Fibroblast of the aortic adventitia (primary cell): ENCODE measurements at places on chromosomes 7 and 10. TPM values are rescaled to one million over a fixed set of nuclear protein-coding genes. Genes with fewer than 3 reads are reported as not detected.

- DNase-seq: no peak
Observed at GRCh38 chr10:110278562-110279406, 25.9 kb downstream of the SMNDC1 start.

- peak; percentile 29 for DNase-seq
Observed at GRCh38 chr7:47583739-47584535, 2.0 kb upstream of the TNS3 start.

DNA sequence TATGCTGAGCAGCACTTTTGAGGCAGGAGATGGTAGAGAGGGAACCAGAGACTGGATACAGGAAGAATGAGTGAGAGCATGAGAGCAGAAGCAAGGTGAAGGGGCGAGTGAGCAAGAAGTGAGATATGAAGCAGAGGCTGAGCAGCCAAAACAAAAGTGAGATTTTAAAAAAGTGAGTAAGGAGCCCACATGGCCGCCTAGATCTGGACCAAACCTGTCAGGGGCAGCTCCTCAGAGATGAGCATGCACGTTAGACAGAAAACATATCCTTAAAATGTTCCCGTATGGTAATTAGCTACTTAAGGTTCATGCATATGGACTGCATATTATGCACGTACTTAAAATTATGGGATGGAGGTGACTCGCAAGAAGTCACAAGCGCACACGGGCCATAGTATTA lies 22.5 kb downstream of the TMEM176A start:
- DNase-seq: no peak

DNA sequence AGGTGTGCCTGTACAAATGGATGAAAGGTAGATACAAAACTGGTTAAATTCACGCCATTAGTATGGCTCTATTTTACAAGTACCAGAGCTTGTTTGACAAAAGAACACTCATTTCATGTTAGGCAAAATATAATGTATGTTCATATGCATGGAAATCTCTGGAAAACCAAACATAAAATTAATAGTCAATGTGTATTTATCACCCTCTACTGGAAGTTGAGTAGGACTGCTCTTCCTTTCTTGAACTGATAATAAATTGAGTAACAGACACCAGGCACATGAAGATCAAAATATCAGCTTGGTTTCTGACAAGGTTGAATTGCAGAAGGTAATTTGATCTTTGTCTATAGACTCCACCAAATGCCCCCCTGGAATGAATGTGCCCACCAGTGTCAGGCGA lies 19.8 kb upstream of the AKR1B1 start:
- DNase-seq: peak; percentile 22

- DNase-seq: no peak
Observed at GRCh38 chr10:96720422-96721206, at the start of gene PIK3AP1. TSS of gene PIK3AP1 (minus strand) at chr10:96720514. CDS start at chr10:96720394, 120 bp downstream.

- DNase-seq: peak; percentile 30
Observed at GRCh38 chr7:35694161-35694783, 663 bp downstream of the HERPUD2 start.

- peak; percentile 77 for DNase-seq
Observed at GRCh38 chr10:50991456-50992355, 82.6 kb upstream of the PRKG1 start.

- no peak for DNase-seq
Observed at GRCh38 chr10:16195178-16195769, 241.5 kb upstream of the PTER start.

DNA sequence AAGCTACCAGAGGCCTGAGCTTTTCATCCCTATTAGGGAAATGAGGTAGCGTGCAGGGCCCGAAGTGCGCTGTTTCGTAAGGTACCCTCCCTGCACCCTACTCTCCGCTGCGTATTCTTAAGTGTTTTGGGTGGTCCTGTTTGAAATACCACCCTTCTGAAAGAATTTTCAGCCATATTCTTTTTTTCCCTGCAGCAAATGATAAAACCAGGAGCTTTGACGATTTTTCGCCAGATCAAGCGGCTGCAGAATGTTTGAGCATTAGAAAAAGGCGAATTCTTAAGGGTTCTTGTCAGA lies 1.2 kb downstream of the RSBN1L start:
- DNase-seq: peak; percentile 53

DNA sequence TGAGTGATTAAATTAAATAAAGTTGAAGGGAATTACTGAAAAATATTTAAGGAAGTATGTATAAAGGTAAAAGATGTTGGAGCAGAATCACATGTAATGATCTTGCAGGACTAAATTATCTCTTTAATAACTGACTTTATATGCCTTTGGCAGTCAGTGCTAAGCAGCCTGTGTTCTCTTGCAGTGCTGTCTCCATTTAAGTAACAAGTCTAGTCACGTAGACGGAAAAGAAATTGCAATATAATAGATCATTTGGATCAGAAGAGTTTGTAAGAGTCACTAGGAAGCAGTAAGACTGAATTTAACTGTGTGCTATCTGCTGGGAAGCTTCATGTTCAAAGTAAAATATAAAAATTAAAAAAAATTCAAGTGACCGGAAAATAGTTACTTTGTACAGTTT lies 21.4 kb downstream of the BZW2 start:
- DNase-seq: no peak

- DNase-seq: peak; percentile 21
Observed at GRCh38 chr10:36703179-36703578, 422.2 kb upstream of the ANKRD30A start.

GRCh38 chr10:13563481-13564445 lies 23.0 kb upstream of the PRPF18 start:
- DNase-seq: peak; percentile 0

The DGKB gene
- total RNA-seq: 0.36 and 1.2 TPM in 2 replicates

The PLPP4 gene
- 7.5 TPM in 1 of 2 replicates, not detected in the other for total RNA-seq

The FGL2 gene
- 39.3 and 64.4 TPM in 2 replicates for total RNA-seq

The TMEM176B gene
- 1.9 TPM in 1 of 2 replicates, not detected in the other for total RNA-seq

The PRKCQ gene
- 0.08 TPM in 1 of 2 replicates, not detected in the other for total RNA-seq

The GATA3 gene
- not detected in 2 replicates for total RNA-seq

The SPDYE2 gene
- total RNA-seq: 0.16 TPM in 1 of 2 replicates, not detected in the other

The GPRIN2 gene
- not detected in 2 replicates for total RNA-seq
